NCI-H2107 (cell line): ENCODE measurements at places on chromosomes 1 and 21.

DNA sequence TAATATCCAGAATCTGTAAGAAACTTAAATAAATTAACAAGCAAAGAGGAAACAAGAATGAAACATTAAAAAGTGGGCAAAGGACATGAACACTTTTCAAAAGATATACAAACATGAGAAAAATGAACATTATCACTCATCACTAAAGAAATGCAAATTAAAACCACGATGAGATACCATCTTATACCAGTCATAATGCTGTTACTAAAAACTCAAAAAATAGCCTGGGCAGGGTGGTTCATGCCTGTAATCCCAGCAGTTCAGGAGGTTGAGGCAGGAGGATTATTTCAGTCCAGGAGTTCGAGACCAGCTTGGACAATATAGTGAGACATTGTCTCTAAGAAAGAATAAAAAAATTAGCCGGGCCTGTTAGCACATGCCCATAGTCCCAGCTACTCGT is 6.1 kb downstream of the ZNF124 start:
- no peak for DNase-seq

GRCh38 chr1:218942431-218942830 is 231.2 kb upstream of the LYPLAL1 start:
- DNase-seq = no peak

- no peak for DNase-seq
Observed at GRCh38 chr1:235864469-235864868, 2.2 kb downstream of the LYST start.

DNA sequence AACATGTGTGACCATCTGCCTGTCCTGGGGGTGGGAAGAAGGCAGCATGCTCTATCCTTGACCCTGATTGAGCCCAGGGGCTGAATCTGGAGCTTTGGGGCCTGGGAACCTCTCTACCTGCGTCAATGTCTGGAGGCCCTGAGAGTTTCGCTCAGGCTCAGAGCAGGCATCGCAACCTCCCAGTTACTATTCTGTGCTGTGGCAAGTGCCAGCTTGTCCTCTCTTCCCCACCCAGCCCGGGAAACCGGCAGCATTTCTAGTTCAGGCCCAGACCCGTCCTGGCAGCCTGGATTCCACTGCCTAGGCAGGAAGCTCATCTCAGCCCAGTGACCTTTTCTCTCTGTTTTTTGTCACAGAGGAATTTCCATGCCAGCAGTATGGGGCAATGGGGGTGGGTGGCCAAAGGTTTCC is 10.0 kb upstream of the IRF6 start:
- DNase-seq = no peak

- no peak for DNase-seq
Observed at GRCh38 chr1:179955287-179955680, 674 bp downstream of the CEP350 start.

DNA sequence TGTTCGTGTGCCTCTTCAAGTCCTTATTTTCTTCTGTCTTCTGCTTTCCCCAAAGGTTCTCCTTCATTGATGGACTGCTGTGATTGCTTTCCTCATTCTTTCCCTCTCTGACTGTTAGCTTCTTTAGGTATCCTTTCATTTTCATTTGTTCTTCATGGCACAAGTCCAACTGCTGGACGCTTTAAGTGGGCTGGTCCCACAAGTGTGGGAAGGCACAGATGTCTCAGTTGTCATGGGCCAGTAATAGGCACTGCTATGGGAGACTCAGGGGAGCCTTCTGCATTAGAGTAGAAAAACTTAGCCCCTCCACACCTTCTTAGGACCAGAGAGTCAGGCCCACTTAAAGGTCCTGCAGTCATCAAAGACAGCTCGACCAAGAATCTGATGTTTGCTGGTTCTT is 122.3 kb upstream of the C1orf105 start:
- DNase-seq = no peak

GRCh38 chr1:231099996-231100767 is 60.1 kb upstream of the FAM89A start:
- no peak for DNase-seq

GRCh38 chr1:153568367-153569099 is 2.9 kb upstream of the S100A2 start:
- DNase-seq = peak; percentile 84

DNA sequence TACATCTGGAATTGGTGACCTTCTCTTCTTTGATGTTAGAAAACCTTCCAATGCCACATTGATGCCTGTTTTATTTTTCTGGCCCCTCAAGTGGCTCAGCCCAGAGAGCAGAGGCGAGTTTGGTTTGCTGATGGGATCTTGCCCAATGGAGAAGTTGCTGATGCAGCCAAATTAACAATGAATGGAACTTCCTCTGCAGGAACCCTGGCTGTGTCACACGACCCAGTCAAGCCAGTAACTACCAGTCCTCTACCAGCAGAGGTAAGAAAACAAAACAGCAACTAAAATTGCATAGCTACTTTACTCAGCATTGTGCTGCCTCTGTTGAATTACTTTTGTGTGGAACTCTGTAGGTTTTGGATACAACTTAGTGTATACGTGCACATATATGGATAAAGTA is 97.6 kb downstream of the CC2D1B start:
- DNase-seq = no peak

- DNase-seq = no peak
Observed at GRCh38 chr21:37447288-37447936, 80.8 kb downstream of the DYRK1A start.
